Cardiac septum (tissue), 1 donor: ENCODE measurements at places on chromosomes 7 and 10.

DNA sequence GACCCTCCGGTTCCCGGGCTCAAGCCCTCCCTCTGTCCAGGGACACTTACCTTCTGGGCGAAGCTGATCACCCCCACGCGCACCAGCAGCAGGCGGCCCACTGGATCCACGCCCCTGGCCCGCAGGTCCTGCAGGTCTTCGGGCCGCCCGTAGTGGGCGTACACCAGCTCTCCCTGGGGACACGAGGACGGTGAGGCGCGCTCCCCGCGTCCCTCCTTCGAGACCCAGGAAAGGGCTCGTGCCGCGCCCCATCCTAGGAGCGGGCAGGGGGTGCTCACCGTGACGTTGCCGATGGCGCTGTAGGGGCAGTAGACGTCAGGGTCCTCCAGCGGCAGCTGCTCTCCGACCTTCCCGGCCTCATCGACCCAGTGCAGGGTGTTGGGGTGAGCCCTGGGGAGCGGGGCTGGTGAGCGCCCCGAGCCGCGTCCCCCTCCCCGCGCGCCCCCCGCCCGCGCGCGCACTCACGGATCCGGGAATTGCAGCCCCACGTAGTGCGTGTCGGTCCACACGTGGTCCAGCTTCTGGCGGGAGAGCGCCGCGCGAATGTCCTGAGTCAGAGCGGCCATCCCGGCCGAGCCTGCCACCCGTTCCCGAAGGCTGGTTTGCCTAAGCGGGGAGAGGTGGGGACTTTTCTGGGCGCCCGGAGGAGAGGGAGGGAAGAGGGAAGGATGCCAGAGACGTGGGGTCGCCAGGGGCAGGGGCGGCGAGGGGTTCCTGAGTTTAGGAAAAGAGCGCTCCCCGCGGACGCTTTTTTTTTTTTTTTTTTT lies 8.2 kb downstream of the TFR2 start:
- no peak for DNase-seq

GRCh38 chr7:84137812-84138211 lies 56.8 kb downstream of the SEMA3A start:
- no peak for DNase-seq

DNA sequence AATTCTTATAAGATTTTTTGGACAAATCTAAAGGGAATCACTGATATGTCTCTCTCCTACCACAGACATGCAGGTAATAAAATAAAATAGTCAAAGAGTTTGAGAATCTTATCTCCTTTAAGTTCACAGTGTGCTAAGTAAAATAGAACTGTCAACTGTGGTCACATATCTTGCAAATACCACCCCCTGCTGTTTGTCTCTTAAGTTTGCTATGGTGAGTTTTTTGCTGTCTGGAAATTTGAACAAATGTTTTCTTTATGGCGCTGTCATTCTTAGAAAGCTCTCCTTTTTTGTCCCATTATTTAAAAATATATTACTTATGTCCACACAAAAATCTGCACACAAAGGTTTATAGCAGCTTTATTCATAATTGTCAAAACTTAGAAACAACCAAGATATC lies 19.6 kb downstream of the GIMAP5 start:
- no peak for DNase-seq

DNA sequence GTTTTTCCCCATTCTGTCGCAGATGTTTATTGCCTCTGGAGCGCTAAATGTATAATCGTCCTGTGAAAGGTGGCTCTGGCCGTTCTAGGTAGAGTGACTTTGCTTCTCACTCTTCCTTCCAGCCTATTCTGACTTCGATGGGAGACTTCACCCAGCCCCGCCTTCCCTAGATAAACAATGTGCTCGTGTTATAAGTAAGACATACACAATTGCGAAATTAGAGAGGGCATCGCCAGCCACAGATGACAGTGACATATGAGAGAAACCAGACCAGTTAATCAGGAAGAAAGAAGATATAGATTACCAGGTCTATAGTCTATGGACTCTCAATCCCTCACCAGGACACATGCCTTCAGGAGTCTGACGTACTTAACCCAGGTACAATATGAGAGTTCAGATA lies 1050.5 kb upstream of the AUTS2 start:
- DNase-seq = no peak

GRCh38 chr10:101848894-101849351 lies 5.3 kb upstream of the KCNIP2 start:
- DNase-seq = peak; percentile 71

- DNase-seq = no peak
These were observed 19.1 kb upstream of the PARP12 start for GRCh38 chr7:140081774-140082425.

DNA sequence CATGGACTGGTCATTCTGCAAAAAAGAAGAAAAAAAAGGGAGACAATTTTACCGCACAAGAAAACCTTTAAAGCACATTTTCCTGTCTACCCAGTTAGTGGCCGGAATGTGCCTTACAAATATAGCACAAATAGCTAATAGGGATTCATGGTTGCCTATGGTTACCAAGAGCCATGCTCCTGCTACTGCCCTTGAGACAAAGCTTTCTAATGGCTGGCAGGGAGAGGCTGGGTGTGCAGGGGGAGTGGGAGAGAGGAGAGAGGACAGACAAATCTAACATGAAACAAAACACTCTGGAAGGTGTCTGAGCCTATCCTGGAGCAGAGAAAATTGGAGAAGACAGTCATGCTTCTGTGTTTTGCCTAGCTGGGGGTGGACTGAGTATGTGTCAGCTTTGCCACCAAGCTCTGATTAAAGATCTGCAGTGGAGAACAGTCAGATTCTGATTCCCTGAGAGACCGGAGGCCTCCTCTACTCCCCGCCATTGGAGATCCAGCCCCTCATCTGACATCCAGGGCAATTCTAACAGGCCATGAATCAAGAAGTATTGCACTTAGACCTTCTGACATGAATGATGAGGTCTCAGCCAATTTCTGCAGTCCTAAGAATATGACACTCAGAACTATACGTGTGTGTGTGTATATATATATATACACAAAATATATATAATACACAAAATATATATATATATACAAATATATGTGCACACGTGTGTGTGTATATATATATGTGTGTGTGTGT lies 80.2 kb downstream of the PRTFDC1 start:
- no peak for DNase-seq

- no peak for DNase-seq
These were observed 14.2 kb downstream of the ZNF92 start for GRCh38 chr7:65387891-65388290.

- no peak for DNase-seq
These were observed 204.8 kb upstream of the MEOX2 start for GRCh38 chr7:15891151-15891881.

DNA sequence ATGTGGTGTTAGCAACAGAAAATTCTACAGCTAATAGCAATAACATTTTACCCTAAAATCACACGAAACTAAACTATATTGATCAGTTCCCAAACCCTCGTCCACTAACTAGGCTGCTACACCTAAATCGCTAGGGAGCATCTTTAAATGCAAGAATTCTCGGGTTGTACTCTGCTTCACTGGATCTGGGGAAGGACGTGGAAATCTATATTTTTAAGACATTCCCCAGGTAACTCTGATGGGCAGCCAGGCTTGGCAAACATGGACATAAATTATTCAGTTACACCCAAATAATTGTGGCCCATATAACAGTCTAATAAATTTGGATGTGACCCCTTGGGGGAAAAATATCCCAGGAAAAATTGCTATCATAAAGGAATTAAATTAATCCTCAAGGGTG lies 36.3 kb upstream of the NFE2L3 start:
- no peak for DNase-seq

DNA sequence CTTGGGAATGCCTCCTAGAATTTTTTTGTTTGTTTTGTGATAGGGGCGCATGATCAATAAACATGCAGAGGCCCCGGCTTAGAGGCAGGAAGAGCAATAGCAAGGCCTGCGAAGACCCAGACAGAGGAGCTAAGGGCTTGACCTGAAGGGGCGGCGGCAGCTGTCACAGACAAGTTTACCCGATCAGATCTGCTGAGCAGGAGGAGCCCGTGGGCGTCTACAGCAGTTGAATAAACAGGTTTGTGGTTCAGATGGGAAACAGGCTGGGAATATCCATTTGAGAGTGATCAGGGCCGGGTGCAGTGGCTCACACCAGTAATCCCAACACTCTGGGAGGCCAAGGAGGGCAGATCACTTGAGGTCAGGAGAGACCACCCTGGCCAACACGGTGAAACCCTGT lies 126.0 kb upstream of the CALN1 start:
- DNase-seq = no peak

DNA sequence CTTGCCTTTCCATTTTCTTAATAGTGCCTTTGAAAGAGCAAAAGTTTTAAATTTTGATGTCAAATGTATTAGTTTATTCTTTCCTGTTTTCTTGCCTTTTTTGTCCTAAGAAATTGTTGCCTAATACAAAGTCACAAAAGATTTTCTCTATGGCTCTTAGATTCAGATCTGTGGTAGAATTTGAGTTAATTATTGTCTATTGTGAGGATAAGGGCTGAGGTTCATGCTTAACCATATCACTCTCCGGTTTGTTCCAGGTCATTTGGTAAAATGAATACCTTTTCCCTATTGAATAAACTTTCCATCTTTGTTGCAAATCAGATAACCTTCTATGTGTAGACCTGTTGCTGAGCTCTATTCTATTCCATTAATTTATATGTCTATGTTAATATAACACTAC lies 96.0 kb downstream of the NOD1 start:
- DNase-seq = no peak

- DNase-seq = no peak
These were observed 562.0 kb upstream of the AUTS2 start for GRCh38 chr7:69036301-69036700.

DNA sequence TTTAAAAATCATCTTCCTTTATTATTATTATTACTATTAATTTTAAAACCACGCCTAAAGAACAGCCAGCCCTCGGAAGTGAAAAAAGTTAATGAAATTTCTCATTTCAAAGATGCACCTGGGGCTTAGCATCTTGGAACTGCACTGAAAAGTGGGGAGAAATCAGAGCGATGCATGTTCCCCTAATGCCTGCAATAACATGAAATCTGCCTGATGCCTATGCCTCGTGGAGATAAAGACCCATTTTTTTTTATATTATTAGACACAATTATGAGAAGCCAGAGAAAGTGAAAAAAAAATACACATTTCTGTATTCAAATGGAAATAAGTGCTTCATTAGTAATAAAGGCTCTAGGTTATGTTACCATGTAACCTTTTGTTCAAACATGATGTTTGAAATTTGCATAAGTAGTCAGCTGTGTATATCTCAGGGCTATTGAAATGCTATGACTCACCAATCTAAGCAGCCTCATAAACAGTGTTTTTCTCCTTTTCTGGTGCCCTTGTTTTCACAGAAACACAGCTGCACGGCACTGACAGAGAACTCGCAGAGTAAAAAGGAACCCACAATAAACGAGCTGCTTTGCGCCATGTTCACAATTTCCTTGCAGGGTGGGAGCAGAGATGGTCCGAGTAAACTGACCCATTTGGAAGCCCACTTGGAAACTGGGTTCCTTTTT lies 175.8 kb upstream of the PRKCQ start:
- DNase-seq = no peak

- DNase-seq = no peak
These were observed 61.8 kb upstream of the TRIL start for GRCh38 chr7:29019896-29020295.

GRCh38 chr7:3197567-3198213 lies 103.4 kb upstream of the SDK1 start:
- peak; percentile 14 for DNase-seq

- DNase-seq = peak; percentile 71
These were observed 7.9 kb downstream of the ANTXRL start for GRCh38 chr10:46294641-46295220.

DNA sequence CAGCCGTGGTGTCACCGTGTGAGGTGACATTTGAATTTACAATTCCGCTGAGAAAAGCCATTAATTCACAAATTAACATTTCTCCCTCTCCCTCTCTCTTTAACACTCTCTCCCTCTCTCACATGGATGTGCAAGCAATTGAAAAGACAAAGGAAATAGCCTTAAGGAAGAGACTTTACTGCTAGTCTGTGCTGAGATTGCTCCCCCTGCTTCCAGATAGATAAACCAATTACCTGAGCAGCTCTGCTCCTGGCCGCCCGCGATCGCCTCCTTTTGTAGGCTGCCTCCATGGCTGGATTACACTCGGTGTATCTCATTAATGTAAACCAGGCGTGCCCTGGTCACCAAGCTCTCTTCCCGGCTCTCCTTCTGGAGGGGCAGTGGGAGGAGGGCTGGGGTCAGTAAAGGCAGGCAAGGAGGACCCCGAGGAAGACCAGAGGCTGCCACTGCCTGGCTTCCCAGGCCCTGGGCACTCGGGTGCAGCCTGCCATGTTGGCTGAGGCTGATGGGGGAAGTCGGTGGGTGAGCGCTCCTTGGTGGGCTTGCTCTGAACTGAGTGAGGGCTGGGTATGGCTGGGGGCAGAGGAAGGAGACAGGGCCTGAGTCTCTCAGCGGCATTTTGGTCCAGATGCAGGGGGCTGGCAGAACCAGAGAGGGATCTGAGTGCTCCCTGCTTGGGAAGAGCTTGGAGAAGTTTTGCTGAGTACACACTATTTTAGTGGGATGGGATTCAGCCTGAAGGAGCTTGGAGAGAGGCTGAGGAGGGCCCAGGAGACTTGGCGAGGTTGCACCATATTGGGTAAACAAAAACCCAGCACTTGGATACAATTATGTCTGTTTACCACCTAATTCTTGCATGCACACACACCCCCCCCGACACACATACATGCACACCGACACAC lies 42.9 kb downstream of the PAX2 start:
- no peak for DNase-seq

DNA sequence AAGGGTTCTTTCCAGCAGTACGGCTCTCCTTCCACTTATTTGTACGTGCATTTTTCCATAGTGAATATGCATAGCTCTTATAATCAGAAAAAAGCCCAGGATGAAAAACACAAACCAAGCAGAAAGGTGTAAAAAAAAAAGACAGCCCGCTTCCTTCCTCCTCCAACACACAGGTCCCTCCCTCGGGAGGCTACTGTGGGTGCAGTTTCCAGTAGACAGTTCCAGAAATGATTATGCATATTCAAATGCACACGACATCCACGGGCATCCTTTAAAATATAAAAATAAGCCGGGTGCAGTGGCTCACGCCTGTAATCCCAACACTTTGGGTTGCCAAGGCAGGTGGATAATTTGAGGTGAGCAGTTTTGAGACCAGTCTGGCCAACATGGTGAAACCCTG lies 59.9 kb downstream of the TNRC18 start:
- no peak for DNase-seq

- no peak for DNase-seq
These were observed 1.1 kb downstream of the AUTS2 start for GRCh38 chr7:69599286-69599954.

DNA sequence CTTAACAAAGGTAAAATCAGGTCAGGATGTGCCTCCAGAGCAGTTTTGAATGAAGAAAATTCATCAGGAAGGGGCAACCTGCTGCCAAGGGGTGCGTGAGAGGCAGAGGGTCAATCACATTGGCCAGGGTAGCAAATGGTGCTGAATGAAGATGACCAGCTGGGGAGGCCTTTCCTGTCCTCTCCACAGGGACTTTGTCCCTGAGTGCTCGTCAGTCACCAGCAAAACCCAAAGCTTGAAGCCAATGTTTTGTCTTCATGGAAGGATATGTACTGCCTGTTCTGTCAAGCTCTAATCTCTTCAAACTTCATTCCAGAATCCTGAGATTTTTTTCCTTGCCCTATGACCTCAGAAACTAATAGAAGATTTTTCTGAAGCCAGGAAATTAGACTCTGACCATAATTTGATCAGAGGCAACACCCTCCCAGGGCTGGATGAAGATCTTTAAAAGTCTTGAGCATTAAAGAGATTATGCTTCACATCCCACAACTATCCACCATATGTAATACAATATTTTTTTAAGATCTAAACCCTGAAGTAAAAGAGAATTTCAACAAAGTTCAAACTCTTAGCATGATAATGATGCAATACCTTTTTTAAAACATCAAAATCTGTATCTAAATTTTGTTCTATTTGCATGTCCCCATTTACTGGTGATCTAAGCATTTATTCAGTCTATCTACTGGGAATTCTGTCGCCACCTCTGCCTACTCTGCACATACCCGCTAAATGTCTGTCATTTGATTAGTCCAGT lies 243.0 kb downstream of the SNX13 start:
- no peak for DNase-seq
